Amniotic epithelial cell (primary cell): ENCODE measurements at places on chromosomes 6 and 20.
A peak's percentile ranks its signal among the peaks of the same experiment; 100 is the strongest.

- peak; percentile 1 for DNase-seq
Observed at GRCh38 chr6:2171728-2172127, 73.7 kb downstream of the GMDS start.

- no peak for DNase-seq
Observed at GRCh38 chr6:134714113-134714512, 235.8 kb downstream of the ALDH8A1 start.

- no peak for DNase-seq
Observed at GRCh38 chr6:12536416-12536815, 180.2 kb upstream of the PHACTR1 start.

GRCh38 chr20:4880051-4880450 lies 121.3 kb downstream of the SLC23A2 start:
- no peak for DNase-seq

DNA sequence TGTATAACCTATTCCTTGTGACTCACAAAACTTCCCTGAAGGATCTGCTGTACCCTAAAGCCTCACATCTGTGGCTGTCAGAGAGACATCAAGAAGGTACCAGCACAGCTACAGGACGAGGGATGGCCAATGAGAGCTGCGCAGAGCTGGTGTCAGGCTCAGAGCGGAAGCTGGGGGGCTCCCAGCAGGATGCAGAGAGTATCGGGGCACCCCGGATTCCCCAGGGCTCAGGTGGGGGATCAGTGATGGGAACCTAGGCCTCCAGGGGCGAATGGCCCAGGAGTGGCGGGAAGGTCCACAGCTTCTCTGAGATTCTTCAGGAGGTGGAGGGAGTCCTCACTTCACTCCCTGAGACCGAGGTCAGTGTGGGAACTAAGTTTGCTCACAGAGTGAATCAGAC lies 30.9 kb upstream of the SMOC2 start:
- no peak for DNase-seq

DNA sequence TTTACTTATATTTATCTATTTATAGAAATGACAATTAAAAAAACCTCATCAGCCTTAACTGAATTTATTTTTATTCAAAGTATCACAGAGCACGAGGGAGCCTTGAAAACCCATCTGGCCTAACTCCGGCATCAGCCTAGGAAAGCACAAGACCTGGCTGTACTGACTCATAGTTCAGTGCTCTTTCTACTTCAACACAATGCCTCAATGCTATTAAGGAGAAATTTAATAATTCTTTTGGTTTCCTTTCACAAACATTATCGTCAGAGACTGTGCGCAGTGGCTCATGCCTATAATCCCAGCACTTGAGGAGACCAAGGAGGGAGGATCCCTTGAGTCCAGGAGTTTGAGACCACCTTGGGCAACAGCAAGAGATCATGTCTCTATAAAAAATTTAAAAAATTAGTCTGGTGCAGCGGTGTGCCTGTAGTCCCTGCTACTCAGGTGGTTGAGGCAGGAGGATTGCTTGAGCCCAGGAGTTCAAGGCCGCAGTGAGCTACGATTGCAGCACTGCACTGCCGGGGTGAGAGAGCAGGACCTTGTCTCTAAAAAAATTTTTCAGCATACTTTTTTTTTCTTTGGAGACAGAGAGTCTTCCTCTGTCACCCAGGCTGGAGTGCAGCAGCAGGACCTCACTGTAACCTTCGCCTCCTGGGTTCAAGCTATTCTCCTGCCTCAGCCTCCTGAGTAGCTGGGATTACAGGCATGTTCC lies 1.9 kb upstream of the SASH1 start:
- no peak for DNase-seq

- DNase-seq, result no peak
Observed at GRCh38 chr6:83879746-83880145, 20.3 kb downstream of the CYB5R4 start.

GRCh38 chr6:133768656-133769295 lies 120.1 kb upstream of the TCF21 start:
- DNase-seq, result peak; percentile 70

GRCh38 chr6:28220257-28221133 lies 4.6 kb upstream of the ZSCAN9 start:
- DNase-seq, result no peak

GRCh38 chr6:6090861-6091607 lies 84.3 kb upstream of the NRN1 start:
- DNase-seq, result no peak

DNA sequence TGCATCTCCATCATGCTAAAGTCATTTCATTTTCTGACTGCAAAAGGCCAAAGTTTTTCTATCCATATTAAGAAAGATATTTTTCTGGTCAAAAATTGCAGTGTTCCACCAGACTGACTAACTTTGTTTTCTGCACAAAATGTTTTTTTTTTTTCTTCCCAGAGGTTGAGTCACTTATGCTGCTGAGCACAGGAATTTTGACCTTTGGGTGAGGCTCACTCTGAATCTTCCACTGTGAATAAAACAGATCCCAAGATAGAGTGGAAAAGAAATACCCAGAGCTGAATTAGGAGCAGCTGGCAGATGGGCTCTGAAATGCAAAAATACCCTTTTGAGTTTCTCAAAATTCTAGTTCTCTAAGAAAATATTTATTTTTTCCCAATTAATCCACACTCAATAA lies 996.8 kb downstream of the KIF16B start:
- DNase-seq, result peak; percentile 32

GRCh38 chr6:24455061-24455460 lies 34.3 kb downstream of the GPLD1 start:
- no peak for DNase-seq
